ENCODE measurements at places on chromosomes 2 and 18.

- DNase-seq, result no peak
Observed at GRCh38 chr2:74694281-74694680, 40.2 kb downstream of the SEMA4F start.

GRCh38 chr2:221529943-221530652 is 42.0 kb downstream of the EPHA4 start:
- DNase-seq, result no peak

DNA sequence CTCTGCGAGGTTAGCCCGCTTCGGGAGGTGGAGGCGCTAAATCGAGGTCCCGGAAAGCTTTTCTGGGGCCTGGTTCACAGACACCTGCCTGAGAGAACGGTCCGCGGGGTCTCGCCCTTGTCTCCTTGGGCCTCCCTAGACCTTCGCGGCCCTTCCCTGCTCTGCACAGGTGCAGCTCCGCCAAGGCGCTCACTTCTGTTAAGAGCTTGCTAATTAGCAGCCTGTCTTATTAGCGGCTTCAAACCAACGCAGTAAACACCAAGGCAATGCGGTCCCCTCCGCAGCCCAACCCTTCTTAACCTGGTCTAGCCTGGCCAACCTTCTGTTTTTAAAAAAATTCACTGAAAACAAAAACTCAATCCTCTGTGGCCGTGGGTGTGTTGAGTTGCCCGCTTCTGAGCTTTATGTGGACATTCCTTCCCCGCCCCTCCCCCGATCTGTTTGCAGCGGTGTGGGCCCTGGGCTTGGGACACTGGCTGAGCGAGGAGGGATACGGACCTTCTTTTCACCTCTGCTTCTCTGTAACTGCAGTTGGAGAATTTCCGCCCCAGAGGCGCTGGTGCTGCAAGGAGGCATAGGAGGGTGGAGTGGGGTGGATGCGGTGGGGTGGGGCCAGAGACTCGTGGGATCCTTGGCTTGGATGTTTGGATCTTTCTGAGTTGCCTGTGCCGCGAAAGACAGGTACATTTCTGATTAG is 3.4 kb upstream of the HOXD4 start:
- no peak for DNase-seq

DNA sequence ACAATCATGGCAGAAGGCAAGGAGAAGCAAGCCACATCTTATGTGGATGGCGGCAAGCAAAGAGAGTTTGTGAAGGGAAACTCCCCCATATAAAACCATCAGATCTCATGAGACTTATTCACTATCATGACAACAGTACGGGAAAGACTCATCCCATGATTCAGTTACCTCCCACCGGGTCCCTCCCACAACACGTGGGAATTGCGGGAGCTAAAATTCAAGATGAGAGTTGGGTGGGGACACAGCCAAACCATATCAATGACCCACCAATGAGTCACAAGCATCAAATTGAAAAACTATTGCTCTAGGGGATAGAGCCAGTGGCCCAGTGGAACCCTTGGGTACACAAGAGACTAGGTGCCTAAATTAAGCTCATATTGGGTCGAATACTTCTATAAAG is 157.4 kb downstream of the FBXO15 start:
- no peak for DNase-seq

DNA sequence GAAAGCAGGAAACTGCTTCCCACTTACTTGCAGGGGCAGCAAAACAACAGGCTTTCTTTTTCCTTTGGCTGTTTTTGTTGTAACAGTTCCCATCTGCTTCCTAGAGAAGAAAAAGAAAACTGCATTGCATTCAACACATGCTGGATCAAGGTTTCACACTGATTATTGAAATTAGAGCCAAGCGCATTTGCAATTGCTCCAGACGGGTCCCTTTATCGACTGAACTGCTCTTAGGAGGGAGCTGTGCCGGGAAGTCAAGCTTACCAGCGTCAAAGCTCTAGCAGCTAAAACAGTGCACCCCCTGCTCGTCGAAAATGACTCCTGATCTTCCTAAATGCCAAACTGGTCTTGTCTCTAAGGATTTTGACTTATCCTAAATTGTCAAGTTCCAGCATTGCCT is 164.0 kb upstream of the SESTD1 start:
- DNase-seq, result no peak

DNA sequence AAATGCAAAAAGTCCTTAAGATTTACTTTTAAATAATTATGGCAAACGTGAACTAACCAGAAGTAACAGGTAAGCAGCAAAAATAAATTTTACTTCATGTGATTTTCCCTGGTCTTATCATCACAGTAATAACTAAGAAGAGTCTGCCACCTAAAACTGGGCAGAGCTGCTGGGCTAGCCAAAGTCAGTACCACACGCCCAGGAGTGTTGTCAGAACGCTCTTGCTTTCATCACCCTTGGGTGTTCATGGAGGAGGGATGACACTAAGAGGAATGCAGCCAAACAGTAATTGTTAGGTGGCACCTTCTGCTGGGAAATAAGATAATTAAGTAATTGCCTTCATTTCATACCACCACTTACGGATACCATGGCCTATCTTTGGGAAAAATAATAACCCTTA is 92.0 kb upstream of the NEUROD1 start:
- DNase-seq, result no peak

- no peak for DNase-seq
Observed at GRCh38 chr2:188975497-188976102, 1.4 kb downstream of the COL3A1 start.

GRCh38 chr2:9793918-9794717 is 49.2 kb upstream of the TAF1B start:
- DNase-seq, result no peak

DNA sequence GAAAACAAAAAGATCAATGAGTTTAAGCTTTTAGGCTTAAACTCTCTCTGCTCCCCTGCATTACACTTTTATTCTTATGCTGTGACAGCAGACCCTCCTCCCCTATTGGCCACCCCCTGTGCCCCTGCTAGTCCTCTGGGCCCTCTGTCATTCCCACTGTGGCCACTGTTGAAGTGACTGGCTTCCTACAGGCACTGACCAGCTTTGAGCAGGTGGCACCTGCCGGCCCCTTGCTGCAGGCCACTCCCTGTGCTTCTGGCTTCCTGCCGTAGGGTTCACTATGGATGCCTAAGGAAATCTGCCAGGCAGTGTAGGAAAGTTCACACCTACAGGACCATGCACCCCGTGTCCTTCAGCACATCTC is 156.5 kb upstream of the L3MBTL4 start:
- DNase-seq, result no peak

GRCh38 chr2:190837420-190837819 is 43.2 kb upstream of the GLS start:
- DNase-seq, result no peak

DNA sequence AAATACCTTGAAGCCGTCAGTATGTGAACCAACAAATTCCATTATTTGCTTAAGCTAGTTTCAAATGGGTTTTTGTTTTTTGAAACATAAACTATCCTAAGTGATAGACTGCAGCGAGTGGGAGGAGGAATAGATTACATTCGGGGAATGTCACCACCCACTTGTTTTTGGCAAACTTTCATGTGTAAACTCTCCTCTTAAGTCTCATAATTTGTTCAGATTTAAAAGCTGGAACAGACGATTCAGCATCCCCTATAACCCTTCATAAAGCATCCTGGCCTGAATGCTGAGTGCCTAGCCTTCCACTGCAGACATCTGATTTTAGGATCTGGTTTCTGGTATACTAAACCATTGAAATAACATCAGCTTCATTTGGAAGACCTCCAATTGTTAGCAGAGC is 51.0 kb downstream of the CPO start:
- DNase-seq, result no peak
